ENCODE measurements at places on chromosomes 11 and 22.

DNA sequence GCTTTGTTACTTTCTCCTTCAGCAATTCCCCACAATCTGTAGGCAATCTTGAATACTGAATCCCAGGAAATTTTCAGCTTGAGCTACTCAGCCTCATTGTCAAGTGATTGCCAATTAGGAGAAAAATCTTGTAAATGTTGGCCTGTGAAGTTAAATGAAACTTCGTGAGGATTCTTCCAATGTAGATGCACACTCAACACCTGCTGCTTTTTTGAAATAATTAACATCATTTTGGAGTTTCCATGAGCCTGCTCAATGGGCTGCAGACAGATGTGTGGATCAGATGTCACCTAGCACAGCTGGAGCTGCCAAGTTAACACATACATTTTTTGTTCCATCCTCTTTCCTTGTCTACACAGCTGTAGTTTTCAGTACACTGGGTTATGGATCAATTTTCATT, 645.6 kb upstream of the LUZP2 start:
- DNase-seq = no peak

- DNase-seq = peak; percentile 80
These were observed 5.4 kb downstream of the TRABD start for GRCh38 chr22:50190941-50191741.

- no peak for DNase-seq
These were observed 3.7 kb upstream of the BCR start for GRCh38 chr22:23176645-23177027.

DNA sequence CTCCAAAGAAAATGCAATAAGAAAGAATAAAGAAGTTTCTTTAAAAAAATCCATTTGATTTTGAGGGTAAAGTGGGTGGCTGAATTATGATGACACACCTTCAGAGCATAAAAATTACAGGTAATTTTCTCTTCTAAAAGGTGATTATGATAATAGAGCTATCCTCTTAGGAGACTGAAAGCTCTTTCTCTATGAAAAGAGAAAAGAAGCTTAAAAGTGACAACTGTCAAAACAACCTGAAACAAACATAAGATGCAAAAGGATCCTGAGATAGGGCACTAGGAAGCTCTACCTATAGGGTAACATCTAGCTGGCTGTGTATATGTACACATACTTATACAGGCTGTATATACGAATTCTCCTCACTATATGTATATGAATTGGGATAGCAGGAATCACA, 270.2 kb downstream of the GUCY1A2 start:
- DNase-seq = no peak

DNA sequence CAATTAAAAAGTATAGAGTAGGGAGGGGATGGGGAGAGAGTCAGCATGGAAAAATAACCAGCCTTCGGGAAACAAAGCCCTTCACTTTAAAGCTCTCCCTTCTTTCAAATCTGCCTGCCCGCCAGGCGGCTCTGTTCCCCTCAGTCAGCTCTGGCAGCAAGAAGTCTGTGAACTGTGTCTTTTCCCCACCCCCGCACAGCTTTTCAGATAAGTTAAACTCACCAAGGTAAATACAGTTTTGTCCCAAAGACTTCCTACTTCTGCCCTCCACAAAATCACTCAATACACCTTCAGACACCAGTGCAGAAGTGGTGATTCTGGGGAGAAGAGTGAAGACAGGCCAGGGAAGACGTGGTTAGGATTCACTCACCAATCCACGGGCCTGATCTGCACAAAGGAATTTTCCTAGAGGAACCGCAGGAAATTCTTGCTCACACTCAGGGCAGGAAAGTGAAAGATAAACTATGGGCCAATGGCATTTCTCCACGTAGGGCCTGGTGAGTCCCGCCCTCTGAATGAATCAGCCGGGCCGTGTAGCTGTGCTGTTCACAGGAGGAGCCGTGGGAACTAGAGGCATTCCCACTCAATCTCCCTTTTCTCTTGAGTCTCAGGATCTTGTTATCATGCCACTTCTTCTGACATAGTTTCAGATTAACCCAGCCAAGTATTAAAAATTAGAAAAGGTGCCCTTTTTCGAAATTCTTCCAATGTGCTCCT, at the start of gene TRIM5:
TRIM5 (minus strand) TSS at position 429 of the 717 bp plus-strand sequence. CDS start 4,897 bp downstream, outside the sequence.
- peak; percentile 84 for DNase-seq

GRCh38 chr11:105045676-105046296, 651 bp upstream of the CARD16 start:
- DNase-seq = no peak

DNA sequence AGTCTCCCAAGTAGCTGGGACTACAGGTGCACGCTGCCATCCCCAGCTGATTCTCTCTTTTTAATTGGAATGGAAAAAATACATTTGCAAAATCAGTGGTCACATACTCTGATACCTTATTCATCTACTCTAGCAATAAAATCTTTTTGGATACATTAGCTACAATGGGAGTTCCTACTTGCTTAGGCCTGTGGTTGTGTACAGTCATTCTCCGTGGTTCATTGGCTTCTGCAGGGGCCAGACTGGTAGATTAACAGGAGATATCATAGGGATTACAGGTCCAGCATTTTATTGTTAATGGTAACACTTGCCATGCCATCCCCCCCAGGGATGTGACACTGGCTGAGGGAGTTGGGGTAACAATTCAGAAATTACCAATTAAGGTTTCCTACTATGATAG, 140.0 kb downstream of the ADAMTS15 start:
- no peak for DNase-seq

DNA sequence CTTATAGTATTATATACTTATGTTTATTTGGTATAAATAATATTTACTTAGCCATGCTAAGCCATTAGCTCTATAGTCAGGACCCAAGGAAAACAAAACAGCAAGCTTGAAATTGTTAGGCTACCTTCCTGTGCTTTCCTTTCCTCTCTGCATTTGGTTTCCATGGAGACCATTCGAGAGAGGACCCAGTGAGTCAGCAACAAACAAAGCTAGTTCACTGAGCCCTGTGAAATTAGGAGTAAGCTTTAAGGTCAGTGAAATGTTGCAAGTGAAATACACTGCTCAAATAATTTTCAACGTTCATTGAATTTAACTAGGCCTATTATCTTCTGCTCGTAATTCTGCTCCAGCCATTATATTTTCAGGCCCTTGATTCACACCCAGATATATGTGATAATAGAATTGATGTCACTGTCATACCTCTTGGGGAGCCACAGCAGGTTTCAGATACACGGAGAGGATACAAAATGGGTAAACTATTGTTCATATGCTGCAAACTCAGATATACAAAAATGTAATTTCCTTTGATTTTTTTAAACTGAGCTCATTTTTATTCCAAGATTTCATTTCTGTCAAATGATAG, 9.1 kb upstream of the OR10D3 start:
- peak; percentile 12 for DNase-seq

DNA sequence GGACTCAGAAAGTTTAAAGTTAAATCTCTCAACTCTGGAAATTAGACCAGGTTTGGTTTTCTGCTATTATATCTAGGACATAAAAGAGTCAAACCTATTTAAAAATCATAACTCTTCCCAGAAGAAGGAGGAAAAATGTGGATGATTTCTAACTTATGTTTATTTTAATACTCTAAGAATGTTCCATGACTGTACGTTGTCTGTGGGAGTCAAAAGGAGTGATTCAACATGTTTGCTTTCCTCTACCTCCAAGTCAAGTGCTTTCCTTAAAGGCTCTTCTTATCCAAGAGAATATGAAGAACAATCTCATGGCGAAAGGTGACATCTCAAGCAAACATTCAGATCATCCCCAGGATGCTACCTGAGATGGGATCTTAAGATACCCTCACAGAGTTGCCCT, 21.6 kb downstream of the OR51E1 start:
- no peak for DNase-seq
